ENCODE measurements at places on chromosomes 11 and 22.

DNA sequence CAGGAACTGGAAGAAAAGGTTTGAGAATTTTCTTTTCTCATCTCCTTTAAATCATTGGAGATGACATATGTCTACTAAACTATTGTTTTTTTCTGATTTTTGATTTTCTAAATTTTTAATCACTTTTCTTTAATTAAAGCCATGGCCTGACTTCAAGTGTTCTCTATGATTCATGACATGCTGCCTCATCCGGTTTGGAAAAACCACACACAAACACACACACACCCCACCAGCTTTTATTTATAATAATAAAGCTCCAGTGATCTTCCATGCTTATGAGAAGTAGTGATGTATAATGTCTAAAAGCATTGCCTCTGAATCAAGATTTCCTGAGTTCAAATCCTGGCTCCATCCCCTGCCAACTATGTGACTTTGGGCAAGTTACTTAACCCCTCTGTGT is 179.2 kb downstream of the SPON1 start:
- no peak for DNase-seq

DNA sequence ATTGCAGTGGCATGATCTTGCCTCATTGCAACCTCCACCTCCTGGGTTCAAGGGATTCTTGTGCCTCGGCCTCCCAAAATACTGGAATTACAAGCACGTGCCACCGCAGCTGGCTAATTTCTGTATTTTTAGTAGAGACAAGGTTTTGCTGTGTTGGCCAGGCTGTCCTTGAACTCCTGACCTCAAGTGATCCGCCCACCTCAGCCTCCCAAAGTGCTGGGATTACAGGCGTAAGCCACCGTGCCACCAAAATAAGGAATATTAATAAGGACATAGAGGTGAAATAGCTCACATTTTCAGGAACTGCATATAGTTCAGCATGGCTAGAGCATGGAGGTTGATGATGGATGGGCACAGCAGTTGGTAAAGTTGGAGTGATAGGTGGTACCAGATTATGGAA is 21.4 kb downstream of the ARHGEF12 start:
- DNase-seq, result no peak

- no peak for DNase-seq
Measured at GRCh38 chr22:21450858-21451353, 16.3 kb upstream of the TMEM191C start.

DNA sequence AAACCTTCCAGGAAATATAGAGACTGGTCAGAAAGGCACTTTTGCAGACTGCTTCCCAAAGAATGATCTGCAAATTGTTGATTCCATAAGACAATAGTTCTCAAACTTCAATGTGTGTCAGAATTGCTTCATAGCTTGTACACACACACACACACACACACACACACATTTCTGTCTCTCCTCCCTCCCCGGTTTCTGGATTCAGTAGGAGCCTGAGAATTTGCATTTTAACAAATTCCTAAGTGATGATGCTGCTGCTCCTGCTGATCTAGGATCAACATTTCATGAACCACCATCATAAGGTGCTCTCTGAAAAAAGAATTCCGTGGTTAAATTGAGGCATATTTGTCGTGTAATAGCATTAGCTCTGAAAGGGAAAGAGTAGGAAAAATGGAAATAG is 35.3 kb upstream of the FZD4 start:
- DNase-seq, result peak; percentile 46

GRCh38 chr11:86247608-86248007 is 3.1 kb downstream of the EED start:
- no peak for DNase-seq

- DNase-seq, result no peak
Measured at GRCh38 chr11:128553662-128554362, 33.5 kb downstream of the ETS1 start.

DNA sequence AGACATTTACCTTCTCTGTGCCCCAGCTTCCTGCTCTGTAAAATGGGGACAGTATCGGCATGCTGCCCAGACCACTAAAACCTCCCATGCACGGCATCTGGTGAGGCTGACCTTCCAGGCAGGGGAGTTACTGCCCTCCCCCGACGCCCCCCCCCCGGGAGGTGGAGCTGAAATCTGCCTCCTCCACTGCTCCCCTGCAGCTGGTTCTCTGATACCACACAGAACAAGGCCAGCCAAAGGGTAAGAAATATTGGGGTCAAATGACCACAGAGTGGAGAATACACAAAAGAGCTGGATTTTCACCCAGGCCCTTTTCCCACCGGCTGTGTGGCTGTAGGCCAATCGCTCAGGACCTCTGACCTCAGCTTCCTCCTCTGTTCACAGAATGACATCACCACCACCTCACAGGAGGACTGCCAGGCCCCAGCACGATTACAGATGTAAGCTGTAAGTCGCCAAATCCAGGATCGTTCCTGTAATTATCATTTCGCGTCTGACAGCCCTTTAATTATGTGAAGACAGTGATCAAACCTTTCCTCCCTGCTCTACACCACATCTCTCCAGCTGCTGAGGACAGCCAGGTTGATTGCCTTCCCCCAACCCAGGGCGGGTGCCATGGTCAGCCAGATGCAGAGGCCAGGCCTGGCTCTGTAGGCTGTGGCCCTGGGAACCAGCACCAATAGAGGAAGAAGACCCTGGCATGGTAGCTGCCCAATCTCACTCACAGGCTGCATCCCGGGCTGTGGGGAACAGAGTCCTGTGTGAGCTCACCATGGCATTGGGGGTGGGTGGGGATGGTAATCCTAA is 35.7 kb upstream of the KLHL35 start:
- DNase-seq, result no peak

- no peak for DNase-seq
Measured at GRCh38 chr22:22554587-22555284, 4.3 kb downstream of the PRAME start.

DNA sequence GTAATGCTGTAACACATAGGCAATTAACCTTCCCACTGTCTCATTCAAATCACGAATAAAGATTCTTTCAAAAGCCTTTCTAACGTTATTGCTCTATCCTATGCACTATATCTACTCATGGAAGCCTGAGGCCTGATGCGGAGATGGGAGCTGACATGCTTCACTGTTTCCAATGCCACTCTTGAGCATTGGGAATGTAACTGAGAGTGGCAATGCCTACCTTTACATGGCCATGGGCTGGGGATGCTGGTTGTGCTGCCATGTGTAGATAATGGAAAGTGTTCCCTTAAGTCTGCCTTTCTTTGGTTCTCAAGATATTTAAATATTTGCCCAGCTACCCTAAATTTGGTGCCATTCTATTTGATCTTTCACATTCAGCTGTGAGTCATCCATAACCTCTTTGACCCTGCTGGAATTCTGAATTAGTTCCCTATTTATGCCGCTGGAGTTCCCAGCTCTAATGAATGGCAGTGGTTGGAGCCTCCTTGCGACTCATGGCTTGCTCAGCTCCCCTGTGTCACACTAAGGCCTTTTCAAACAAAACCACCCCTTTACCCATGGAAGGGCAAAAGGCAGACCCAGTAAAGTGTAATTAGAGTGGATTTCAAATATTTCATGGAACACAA is 21.4 kb upstream of the DKK3 start:
- DNase-seq, result no peak

- DNase-seq, result no peak
Measured at GRCh38 chr11:27209562-27210005, 153.4 kb downstream of the CCDC34 start.

DNA sequence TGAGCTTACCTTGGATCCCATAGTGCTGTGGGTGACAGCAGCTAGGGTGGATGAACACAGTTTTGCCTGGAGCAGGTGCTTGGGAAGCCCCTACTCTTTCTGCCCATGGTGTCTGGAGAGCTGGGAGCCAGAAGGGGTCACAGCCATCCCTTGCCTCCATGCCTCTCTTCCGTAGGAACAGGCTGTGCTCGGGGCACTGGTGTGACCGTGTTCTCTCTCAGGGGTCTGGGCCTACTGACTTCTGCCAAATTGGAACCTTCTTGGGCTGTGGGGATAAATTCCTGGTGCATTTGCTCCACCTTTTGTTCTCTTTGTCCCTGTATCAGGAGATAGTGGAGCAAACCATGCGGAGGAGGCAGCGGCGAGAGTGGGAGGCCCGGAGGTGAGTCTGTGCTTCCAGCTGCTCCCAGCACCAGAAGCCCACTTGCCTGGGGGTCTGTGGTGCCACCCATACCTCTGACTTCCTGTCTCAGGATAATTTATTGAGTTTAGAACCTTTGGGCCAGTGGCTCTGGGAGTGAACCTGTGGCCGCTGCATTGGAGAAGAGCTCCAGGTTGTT is 14.4 kb downstream of the CDC45 start:
- DNase-seq, result no peak

DNA sequence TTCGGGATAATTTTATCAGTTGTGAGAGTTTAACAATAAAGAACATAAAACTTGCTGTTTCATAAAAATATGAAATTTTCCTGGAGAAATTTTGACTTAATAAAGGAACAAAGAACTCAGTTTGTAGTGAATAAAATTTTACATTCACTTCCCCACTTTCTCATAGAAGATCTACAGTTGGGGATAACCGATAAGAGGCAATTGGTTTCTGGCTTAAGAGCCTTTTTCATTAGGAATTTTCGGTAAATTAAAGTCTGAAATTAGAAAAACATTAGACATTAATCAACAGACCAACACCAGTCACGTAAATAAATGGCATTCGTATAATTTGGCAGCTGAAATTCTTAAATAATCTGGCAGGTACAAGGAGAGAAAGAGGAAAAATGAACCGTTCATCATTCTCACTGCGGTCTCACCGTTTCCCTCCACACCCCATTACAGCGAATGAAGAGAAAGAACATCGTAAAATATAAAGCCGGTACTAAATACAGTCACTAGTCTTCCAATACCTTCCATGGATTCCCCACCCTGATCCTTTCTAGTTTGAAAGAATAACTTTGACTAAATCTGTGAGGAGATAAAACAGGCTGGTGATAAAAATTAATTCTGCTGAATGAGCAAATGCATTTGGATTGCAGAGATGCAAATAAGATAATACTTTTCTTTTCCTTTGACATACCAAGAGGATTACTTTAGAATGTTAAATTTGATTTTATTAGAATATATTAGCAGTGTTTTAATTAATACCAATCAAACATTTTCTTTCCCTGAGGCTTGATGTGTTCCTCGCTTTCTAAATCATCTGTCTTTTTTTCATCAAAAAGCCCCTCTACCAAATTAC is 19.5 kb downstream of the BLID start:
- DNase-seq, result no peak

- DNase-seq, result no peak
Measured at GRCh38 chr11:111676878-111677585, 74.8 kb downstream of the SIK2 start.

DNA sequence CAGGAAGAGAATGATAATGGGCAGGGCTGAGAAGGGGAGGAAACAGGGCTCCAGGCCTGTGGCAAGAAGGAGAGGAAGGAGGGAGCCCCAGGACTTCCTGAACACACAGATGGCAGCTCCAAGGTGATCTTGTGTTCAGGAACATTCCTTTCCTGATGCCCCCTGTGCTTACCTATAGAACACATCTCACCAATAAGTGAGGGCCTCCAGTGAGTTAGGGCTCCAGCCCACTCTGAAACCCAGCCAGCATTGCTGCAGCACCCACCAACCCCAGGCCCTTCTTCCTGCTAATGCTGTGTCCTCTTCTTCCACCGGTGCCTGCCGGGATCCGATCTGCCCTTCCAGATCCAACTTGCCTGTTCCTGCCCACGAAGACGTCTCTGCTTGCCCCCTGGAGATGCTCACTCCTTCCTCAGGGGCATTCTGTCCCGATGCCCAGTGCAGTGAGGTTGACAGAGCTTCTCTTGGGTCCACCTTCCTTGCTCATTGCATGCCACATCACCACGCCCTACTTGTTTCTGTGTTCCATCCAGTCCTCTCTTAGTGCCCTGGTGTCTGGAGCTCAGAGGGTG is 17.4 kb downstream of the ANKK1 start:
- DNase-seq, result no peak

- no peak for DNase-seq
Measured at GRCh38 chr22:36185828-36186624, 15.6 kb downstream of the APOL4 start.

DNA sequence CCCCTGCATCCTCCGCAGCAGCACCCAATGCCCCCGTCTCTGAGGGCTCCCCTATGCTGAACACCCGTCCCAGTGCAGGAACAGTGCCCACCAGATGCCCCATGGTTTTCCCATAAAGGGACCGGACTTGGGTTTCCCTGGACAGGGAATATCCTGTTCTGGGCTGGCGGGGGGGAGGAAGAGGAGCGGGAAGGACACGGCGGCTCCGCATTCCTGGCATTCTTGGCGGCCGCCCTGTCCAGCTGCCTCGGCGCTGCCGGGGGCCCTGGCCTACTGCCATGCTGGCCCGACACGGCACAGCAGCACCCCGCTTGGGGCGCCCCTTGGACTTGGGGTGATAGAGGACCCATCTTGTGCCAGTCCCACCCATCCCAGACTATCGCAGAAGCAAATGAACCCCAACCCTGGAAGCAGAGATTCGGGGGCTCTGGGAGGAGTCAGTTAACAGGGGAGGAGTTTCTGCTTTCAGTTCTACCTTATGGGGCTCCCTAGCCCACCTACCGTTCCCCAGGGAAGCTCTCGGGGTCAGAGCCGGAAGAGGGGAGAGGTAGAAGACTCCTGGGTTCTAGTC is 23.7 kb upstream of the CBX7 start:
- DNase-seq, result no peak

DNA sequence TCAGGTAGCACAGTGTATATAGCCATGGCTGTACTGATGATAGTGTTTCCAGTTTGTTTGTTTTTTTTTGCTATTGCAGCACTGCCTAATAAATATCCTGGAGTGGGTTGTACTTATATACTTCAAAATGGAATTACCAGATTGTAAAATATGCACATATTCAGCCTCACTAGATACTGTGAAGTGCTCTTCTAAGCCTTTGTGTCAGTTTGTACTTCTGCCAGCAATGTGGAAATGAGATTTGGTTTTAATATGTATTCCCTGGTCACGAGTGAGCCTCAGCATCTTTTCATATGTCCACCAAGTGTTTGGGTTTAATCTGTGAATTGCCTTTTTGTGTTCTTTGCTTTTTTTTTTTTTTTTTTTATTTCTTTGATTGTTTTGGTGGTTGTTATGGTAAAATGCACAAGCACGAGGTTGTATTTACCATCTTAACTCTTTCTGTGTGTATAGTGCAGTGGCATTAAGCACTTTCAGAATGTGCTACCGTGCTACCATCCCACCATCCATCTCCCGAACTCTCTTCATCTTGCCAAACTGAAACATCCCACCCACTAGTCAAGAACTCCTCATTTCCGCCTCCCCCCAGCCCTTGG is 34.9 kb downstream of the ST3GAL4 start:
- no peak for DNase-seq

DNA sequence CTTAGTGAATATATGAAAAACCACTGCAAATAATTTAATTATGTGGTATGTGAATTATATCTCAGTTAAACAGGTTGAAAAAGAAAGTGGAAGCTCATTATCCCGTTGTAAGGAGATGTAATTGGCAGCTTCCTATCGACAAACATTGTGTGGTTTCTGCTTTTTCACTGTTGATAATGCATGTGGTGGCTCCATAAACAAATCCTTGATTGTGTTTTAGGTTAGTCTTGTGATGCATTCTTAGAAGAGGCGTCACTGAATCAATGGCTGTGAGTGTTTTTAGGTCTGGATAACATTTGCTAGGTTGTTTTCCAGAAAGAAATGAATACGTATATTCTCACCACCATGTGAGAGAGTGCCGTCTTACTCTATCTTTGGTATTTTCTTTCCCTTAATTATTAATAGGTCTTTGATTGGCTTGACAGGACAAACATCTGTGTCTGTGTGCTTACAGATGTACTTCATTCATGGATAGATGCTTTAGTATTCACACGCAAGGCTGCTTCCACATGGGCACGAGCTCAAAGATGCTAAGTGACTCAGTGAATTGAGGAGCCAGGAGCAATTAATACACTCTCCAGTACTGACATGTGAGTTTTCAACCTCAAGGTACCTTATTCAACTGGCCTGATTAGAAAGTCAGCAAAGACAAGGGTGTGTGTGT is 166.7 kb downstream of the TBC1D22A start:
- DNase-seq, result no peak
